ENCODE measurements at places on chromosomes 13 and 19.

- DNase-seq, result no peak
Measured at GRCh38 chr13:39144391-39144790, 106.1 kb downstream of the NHLRC3 start.

GRCh38 chr13:39326469-39327171 lies 276.4 kb downstream of the LHFPL6 start:
- DNase-seq, result no peak

DNA sequence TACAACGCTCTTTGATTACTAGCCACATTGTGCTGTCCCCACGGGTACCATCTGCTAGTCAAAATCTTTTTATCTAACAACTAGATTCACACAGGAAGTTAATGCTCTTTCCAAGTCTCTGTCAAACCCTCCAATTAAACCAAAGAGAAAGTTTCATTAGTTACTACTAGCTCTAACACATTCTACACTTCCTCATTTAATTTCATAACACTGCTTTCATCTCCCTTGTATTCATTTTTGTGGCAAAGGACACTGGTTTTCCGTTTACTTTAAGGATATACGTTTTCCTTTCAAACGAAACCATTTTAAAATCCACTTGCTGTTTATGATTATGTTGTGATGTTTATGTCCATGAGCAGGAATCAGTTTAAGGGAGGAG lies 5.3 kb downstream of the DYRK1B start:
- DNase-seq, result no peak

DNA sequence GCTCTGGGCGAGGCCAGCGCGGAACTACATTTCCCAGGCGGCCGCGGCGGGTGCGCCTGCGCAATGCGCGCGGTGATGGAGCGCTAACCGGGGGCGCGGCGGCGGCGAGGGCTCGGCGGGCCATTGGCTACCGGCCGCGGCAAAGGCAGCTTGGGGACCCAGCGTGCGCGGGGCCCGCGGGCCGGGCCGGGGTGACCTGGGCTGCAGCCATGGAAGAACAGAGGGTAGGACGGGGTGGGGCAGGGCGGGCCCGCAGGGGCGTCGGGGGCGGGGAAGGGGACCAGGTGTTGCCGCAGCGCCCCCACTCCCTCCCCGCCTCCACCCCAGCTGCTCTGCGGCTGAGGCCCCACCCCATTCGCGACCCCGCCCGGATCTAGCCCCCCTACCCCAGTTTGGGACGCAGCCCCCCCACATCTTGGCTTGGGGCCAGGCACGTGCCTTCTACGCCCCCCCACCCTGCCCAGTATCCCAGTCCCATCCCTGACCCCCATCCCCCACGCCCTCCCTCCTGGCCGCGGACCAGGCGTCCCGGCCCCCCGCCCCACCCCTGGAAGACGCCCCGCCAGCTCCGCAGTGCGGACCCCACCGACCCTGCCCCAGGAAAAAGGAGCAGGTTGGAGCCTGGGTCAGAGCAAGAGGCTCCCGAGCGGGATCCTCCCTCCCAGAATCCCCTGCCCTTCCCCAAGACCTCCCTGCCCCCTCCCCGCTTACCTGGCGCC lies at the start of gene FSD1:
FSD1 (plus strand) TSS at position 61 of the 719 bp plus-strand sequence; CDS start at position 210, 149 bp downstream.
- no peak for DNase-seq

DNA sequence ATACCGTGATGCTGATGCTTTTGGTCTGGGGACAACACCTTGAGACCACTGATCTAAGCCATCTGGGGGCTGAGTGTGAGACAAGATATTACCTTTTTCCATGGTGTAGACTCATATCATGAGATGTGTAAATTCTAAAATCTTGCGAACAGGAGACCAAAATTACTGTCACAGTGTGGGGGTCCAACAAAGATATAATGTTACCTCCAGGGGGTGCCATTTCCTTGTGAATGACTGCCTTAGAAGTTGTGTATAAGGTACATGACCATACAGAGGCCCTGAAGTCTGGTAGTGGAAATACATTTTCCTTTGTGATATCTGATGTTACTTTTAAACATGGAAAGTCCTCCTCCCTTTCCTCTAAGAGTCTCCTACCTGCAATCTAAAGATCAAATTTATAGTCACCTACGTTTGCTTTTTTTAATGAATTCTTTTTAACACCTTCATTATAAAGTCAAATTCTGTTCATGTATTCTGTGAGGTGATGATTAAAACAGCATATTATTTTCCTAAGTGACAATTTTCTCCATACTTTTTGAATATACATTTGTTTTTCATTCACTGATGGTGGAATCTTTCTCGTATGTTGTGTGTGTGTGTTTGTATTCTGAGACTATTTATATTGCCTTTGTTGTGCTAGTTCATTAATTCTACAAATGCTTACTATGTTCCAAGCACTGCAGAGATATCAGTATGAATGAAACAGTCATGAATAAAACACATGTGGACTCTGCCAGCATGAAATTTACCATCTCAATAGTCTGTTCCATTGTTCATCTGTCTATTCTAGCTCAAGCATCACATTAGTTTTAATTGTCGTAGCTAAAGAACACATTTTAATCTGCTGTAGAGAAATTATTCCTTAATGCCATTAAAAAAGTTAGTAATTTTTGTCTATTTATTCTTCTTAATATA lies 113.7 kb downstream of the RFC3 start:
- no peak for DNase-seq

GRCh38 chr19:20969498-20969897 lies 46.4 kb downstream of the ZNF85 start:
- no peak for DNase-seq

DNA sequence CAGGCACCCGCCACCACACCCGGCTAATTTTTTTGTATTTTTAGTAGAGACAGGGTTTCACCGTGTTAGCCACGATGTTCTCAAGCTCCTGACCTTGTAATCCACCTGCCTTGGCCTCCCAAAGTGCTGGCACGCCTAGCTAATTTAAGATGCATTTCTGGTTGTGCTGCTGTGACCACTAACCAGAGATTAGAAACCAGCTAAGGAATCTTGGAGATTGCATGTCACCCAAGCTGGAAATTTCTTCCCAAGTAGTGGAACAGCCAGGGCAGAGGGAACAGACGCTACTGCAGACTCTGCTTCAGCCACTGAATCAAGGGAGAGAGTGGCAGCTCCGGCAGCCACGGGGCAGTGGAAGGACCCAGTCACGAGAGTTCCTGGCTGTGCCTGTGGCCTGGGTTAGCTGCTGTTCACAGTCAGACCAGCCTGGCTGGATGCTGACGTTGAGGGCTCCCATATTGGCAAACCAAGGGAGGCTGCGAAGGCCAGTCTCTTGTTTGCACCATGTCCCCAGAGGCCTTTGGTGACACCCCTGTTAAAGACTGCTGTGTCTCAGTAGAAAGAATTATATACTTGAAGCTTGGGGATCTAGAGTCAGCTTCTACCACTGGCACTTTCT lies 7.9 kb downstream of the TPM4 start:
- no peak for DNase-seq

DNA sequence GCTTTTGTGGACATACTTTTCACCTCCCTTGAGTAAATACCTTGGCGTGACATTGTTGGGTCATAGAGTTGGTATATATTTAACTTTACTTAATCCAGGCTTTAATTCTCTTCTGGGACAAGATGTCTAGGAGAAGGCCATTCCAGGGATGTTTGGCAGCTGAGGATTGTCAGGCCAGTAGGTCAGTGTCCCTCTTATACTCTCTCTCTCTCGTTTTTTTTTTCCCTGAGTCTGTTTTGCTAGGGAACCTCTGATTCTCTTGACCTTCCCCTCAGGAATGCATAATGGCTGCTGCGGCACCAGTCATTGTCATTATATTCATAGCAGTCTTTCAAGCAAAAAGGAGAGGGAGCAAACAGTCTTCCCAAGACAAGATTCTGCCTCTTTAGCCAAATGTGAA lies 48.8 kb downstream of the BICRA start:
- no peak for DNase-seq

DNA sequence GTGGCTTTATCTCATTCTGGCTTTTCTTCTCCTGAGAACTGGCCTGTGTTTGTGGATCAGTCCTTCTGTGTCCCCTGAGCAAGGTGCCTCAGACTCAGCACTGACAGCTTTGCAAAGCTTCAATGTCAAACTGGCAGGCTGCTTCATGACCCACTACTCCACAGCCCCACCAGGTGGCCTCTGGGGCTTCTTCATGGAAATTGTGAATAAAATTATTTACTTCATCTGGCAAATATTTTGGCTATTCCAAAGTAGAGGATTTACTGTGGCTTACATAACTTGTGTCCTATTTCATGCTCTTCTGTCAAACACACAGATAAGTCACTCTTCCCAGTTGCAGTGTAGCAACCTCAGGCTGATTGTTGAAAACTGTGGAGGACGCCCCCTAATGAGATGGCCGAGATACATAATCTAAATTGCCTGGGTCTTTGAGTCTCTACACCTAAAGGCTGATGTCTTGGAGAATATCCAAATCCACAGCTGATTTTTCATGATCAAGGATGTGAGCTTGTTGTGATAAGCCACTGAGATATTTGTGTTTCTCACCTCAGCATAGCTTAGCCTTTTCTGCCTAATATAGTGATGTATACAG lies 721.9 kb upstream of the SLC10A2 start:
- no peak for DNase-seq

DNA sequence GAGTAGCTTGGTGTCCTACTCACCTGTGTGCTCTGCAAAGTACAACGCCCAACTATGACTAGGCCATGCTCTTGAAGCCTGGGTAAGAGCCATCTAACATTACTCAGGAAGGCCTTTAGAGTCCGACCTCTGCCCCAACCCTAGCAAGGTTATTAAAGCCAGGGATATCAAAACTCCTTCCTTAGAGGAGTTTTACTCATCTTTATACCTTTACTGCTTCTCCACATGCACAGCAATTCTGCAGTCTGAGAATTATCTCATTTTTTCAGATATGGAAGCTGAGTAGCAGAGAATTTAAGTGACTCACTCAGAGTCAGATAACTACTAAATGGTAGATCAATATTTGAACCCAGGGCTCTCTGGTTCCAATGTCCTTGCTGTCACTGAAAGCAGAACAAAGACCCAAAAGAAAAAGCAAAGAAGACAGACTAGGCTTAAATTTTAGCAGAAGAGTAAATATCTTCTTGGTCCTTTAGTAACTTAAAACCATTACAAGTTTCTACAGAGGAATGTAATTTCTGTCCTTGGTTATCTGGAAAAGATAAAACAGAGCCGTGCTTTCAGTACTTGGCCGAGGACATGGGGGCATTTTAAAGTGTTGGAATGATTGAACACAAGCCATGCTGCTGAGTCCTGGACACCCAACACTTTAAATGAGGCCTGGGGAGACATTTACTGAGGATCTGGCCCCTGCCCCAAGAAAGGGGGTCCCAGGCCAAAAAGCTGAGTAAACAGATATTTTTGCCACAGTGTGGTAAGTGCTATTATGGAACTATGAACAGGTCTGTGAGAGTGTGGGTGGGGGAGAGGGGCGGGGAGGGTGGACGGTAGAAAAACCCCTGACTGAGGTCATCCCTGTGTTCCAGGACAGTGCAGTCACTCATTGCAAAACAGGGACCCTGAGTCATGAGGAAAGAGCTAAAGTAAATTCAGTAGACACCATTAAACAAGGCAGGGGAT lies 18.4 kb upstream of the KPNA3 start:
- no peak for DNase-seq

DNA sequence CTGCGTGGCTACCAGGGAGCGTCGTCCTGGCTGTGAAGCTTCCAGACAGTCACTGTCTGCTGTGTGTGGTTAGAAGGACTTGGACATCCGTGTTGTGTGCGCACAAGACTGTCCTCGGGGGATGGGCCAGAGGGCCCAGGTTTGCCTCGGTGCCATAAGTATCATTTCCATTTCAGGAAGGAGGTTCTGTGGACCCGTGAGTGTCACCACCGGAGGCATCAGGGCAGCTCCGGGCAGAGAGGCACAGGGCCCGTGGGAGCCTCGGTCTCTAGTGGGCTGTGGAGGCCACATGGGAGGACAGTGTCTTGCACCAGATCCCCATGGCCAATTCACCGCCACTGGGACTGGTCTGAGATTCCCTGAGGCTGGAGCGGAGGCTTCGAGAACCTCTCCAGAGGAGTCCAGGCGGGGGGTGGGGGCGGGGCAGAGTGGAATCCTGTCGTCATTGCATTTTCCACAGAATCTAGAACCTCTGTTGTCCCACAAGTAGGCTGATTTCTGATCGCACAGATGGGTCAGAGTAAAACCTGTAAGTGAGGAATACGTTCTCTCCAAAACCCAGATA lies 6.0 kb downstream of the ZNF57 start:
- DNase-seq, result no peak

DNA sequence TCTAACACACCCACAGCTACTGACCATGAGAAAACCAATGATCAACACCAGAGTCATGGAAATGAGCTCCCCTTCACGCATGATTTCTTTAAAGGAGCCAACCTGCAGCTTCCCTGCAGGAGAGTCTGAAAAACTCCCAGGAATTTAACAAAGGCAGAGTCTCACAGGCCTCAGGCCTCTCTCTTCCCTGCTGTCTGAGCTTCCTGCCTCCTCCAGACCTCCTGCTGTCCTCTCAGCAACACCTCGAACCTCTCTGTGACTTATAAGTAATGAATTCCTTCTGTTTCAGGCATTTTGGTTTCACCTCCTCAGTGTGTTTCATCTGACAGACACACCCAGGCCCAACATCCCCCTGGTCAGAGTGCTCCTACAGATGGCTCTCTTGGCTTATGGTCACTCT lies 1044.4 kb downstream of the UQCRFS1 start:
- no peak for DNase-seq

DNA sequence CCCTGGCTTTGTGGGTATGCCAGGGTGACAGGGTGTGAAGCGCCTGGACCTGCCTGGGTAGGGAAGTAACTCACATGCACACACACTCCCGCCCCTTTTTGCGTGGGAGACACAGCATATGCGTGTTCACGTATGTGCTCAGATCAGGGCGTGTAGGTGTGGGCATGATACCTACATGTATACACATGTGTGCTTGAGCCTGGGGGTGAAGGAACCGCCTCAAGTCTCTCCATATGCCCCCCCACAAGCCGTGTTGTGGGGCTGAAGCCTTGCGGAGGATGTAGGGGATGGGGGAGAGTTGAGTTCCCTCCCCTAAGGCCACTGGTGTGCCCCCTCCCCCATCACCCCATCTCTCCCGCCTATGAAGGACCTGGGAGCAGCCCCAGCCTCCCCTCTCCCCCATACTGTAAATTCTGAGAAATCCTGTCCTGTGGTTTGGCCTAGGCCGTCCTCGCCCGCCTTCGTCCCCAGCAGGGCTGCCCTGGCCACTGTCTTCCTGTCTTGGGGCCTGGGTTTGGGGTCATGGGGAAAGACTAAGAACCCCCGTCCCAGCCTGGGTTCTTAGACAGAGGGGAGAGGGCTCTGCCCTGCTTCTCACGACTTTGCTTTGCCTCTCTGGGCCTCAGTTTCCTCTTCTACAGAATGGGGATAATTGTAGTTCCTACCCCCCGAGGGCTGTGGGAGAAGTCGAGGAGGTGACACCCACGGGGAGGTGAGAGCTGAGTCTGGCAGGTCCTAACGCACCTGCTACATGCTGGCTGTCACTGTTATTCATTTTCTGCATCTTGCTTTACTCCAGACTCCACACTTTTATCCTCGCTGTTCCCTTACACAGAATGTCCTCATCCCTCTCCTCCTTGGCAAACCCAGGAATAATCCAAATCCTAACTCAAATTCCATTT lies 14.3 kb downstream of the ACTL9 start:
- DNase-seq, result no peak

Measured in chondrocyte (in vitro differentiated cells).